ENCODE measurements at places on chromosomes 11 and 22. TPM values are rescaled to one million over a fixed set of nuclear protein-coding genes. Genes with fewer than 3 reads are reported as not detected.

- no peaks in the 10 kb centered on the region for H3K27me3 ChIP-seq
- H3K4me3 ChIP-seq = no peak overlapping the region
- peaks cover 70% of the 10 kb centered on the region for H3K4me1 ChIP-seq
- no peak for DNase-seq
Observed at GRCh38 chr11:47506795-47507562, 46.0 kb downstream of the CELF1 start.

DNA sequence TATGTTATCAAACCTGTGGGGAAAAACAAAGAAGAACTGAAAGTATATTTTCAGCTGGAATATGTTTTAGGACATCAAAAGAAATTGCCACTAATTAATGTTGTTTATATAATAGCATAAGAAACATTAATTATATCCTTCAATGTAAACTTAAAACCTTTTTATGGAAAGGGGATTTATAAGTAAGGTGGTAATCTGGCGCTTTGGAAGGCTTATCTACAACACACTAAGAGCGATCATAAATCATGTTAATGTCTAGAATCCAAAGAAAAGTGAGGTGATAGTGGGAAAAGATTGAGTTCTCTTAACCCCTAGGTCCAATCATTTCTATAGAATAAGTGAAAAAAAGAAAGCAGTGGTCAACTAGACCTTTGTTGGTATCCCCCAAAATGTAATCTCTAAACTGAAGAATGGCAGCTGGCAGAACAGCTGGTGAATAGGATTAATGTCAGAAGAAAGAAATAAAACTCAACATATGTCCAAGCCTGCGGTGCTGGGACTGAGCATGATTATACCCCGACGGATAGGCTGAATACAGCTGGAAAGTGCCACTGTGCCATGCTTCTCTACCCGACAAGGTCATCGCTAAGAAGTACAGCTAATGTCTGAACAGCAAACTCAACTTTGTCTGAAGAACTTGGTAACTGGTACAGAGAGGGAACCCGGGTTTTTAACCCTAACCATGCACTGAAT lies 64.0 kb downstream of the SOX6 start:
- H3K4me3 ChIP-seq = no peak overlapping the region
- no peak for DNase-seq
- no peaks in the 10 kb centered on the region for H3K27me3 ChIP-seq
- no peak overlapping the region for H3K27ac ChIP-seq

- peaks cover 4% of the 10 kb centered on the region for H3K27me3 ChIP-seq
- H3K27ac ChIP-seq = 0 out of 2 replicates have a peak overlapping the region, but pooled peaks have one; percentile 42
- peaks cover 20% of the 10 kb centered on the region for H3K4me1 ChIP-seq
- no peak overlapping the region for H3K4me3 ChIP-seq
Observed at GRCh38 chr22:38415046-38415445, 40.0 kb downstream of the KCNJ4 start.

PGA5 gene
- 0.30 TPM for total RNA-seq

MS4A4E gene
- not detected for total RNA-seq

- DNase-seq = no peak
- no peaks in the 10 kb centered on the region for H3K36me3 ChIP-seq
- peaks cover 5% of the 10 kb centered on the region for H3K4me1 ChIP-seq
- H3K27me3 ChIP-seq = peaks cover 25% of the 10 kb centered on the region
Observed at GRCh38 chr11:94507485-94507884, 4.8 kb upstream of the C11orf97 start.

GRCh38 chr11:44524751-44525201 lies 40.7 kb upstream of the CD82 start:
- peaks cover 21% of the 10 kb centered on the region for H3K4me1 ChIP-seq
- no peak overlapping the region for H3K4me3 ChIP-seq
- H3K27ac ChIP-seq = no peak overlapping the region
- DNase-seq = no peak
- no peaks in the 10 kb centered on the region for H3K36me3 ChIP-seq
- no peaks in the 10 kb centered on the region for H3K27me3 ChIP-seq

SGSM1 gene
- total RNA-seq = 4.1 TPM

GRCh38 chr11:134466610-134467567 lies 54.8 kb upstream of the B3GAT1 start:
- peaks cover 21% of the 10 kb centered on the region for H3K4me1 ChIP-seq
- DNase-seq = no peak
- H3K27ac ChIP-seq = no peak overlapping the region
- H3K4me3 ChIP-seq = no peak overlapping the region
- peaks cover 43% of the 10 kb centered on the region for H3K27me3 ChIP-seq

CNTN5 gene
- not detected for total RNA-seq

DNA sequence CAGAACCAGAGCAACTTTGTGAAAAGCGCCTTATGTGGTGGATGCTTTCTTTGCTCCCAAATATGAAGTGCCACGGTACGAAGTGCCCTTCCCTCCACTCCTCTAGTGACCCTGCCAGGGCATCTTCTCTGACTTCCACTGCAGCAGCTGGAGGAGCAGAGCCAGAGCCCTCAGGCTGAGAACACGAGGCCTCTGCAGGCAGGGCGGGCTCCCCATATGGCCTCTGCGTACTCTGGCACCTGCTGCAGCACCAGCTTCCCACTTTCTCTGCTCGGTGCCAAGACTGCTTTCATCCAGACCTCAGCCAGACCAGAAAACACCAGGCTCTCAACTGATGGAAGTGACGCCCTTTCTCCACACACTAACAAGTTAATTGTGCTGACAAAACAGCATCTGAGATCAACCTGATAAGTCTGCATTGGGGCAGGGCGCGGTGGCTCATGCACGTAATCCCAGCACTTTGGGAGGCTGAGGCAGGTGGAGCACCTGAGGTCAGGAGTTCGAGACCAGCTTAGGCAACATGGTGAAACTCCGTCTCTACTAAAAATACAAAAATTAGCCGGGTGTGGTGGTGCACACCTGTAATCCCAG lies 12.8 kb downstream of the UFD1 start:
- H3K4me1 ChIP-seq = no peaks in the 10 kb centered on the region
- H3K36me3 ChIP-seq = peaks cover 59% of the 10 kb centered on the region
- no peaks in the 10 kb centered on the region for H3K27me3 ChIP-seq
- no peak overlapping the region for H3K4me3 ChIP-seq
- DNase-seq = no peak

- peaks cover 10% of the 10 kb centered on the region for H3K4me1 ChIP-seq
- no peak for DNase-seq
- no peak overlapping the region for H3K4me3 ChIP-seq
- H3K27me3 ChIP-seq = peaks cover 7% of the 10 kb centered on the region
Observed at GRCh38 chr22:29710922-29711593, 8.7 kb upstream of the CABP7 start.

- H3K27ac ChIP-seq = no peak overlapping the region
- peaks cover 5% of the 10 kb centered on the region for H3K36me3 ChIP-seq
- H3K27me3 ChIP-seq = no peaks in the 10 kb centered on the region
Observed at GRCh38 chr22:17684245-17684644, 45.7 kb downstream of the BCL2L13 start.

LINC01488 gene
- total RNA-seq = not detected
